ENCODE measurements at places on chromosomes 7 and 10.
A peak's percentile ranks its signal among the peaks of the same experiment; 100 is the strongest.

DNA sequence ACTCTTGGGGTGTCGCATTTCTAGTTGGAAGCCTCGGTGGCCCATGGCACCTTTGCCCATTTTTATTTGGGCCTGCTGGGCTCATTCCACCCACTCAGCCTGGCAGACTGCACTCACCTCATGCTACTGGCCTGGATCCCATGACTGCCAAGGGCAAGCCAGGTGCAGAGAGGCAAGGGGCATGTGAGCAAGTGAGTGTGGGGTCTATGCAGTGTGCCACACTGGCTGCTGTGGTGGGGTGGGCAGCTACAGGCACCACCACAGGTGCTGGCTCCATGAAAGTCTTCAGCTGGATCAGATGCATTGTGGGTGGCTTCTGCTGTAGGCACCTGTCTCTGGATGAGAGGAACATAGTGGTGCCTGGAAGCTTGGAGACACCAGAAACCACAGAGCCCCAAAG lies 220.8 kb downstream of the POLR1F start:
- DNase-seq: no peak

DNA sequence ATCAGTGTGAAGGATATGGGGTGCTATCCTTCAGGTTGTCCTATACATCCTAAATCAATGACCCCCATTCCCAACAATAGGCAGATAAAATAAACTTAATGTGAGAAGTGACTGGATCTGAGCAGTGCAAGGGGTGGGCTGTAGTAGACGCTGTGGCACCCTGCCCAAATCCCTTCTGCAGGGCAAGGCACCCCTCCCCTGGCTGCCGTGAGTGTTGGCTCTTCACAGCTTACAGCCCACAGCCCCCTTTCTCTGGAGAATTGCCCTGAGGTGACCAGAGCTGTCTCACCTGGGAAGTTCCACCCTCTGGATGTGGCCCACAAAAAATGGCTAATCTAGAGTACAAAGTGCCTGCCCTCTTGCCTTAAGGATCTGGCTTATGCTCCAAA lies 25.8 kb upstream of the PPIF start:
- no peak for DNase-seq

- DNase-seq: no peak
Measured at GRCh38 chr7:25553580-25554291, 325.4 kb upstream of the NPVF start.

- DNase-seq: no peak
Measured at GRCh38 chr7:69889338-69889975, 291.2 kb downstream of the AUTS2 start.

GRCh38 chr7:153386556-153386955 lies 627.0 kb downstream of the ACTR3B start:
- no peak for DNase-seq

GRCh38 chr10:22243321-22243720 lies 25.5 kb upstream of the EBLN1 start:
- DNase-seq: no peak

- DNase-seq: no peak
Measured at GRCh38 chr10:11713963-11714362, 28.2 kb upstream of the ECHDC3 start.

DNA sequence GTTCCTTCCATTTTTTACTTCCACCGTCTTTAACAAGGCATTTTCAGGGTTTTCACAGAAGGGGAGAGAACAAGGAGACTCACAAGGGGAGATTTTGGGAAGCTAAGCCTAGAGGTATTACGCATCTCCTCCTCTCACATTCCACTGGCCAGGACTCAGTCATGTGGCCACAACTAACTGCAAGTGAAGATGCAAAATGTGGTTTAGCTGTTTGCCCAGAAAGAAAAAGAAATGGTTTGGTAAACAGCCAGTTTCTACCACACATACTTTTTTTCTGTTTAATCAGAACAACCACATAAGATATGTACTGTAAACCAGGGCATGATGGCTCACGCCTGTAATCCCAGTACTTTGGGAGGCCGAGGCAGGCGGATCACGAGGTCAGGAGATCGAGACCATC lies 21.4 kb upstream of the HELLS start:
- DNase-seq: no peak

GRCh38 chr7:138584283-138584682 lies 116.9 kb downstream of the SVOPL start:
- DNase-seq: no peak

- DNase-seq: no peak
Measured at GRCh38 chr7:38413784-38414183, 140.3 kb upstream of the TARP start.

DNA sequence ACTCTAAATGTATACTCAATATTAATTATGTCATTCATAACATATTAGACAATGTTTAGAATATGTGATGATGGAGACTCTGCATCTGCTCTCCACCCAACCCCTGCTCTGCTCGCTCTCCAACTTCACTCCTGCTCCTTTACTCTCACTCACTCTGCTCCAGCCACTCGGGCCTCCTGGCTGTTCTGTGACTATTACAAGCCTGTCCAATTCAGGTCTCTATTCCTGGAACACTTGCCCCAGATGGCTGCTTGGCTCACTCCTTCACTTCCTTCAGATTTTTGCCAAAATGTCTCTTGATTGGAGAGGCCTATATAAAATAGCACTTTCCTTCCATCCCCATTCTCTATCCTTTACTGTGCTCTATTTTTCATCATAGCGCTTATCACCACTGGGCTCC lies 84.8 kb downstream of the HBP1 start:
- DNase-seq: no peak

DNA sequence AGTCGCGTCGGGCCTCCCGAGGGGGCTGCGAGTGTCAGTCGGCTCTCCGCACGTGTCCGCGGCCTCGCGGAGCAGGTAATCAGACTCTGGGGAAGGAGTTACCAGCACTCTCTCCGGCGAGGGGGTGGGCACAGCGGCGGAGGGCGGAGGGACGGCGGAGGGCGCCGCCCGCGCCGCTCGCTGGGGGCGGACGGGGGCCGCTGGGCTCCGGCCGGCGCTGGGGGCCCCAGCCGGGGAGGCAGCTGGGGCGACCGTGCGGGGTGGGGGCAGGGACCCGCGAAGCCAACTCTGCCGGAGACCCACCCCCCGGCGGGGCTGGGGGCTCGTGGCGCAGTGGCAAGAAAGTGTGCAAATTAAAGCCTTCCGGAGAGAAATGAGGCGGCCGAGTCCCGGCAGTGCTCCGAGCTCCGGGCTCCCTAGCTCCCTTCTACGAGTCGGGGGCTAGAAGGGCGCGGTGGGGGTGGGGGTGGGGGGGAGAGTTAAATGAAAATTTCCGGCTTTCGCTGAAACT lies at the start of gene CDK6:
TSS of gene CDK6 (minus strand) at position 85 of the 511 bp plus-strand sequence. CDS start 3,250 bp downstream, outside the sequence.
- peak; percentile 52 for DNase-seq

- no peak for DNase-seq
Measured at GRCh38 chr7:52257890-52258289, 777.5 kb upstream of the POM121L12 start.

DNA sequence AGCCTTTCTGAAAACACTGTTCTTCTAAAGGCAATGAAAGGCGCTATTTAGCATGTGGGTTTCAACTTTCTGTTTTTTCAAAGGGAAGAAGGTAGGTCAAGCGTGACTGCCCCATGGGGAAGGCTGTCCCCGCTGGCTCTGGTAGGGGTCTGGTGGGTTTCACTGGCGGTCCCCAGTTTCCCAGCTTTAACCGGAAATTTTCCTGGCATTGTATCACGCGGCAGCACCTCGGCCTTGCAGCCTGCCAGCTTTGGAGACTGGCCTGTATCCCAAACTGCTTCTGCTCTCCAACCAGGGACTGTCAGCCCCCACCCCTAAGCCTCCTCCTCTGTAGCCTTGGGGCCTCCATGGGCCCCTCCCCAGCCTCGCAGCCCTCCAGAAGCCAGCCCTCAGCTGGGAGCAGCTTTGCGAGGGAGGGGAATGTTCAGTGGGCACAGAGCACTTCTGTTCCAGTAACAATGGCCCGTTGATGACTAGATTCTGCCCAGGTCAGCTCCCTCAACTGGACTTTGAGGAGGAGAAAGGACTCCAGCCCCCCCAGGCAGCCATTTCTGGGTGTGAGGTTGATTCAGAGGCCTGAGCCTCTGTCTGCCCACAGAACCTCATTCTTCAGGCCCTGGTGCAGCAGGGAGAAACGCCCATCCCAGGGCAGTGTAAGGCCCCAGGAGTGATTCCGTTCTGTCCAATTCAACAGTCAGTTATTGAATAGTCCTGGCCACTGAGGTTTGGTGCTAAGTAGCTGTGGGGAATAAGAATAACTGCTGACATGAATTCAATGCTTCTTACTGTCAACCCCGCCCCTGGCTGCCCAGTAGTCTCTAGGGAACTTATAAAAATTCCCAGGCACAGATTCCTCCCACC lies 17.1 kb downstream of the CHST3 start:
- DNase-seq: no peak

- DNase-seq: peak; percentile 22
Measured at GRCh38 chr10:119268871-119269506, 61.6 kb downstream of the GRK5 start.

GRCh38 chr7:65037740-65038688 lies 31.5 kb upstream of the ERV3-1 start:
- DNase-seq: peak; percentile 85

DNA sequence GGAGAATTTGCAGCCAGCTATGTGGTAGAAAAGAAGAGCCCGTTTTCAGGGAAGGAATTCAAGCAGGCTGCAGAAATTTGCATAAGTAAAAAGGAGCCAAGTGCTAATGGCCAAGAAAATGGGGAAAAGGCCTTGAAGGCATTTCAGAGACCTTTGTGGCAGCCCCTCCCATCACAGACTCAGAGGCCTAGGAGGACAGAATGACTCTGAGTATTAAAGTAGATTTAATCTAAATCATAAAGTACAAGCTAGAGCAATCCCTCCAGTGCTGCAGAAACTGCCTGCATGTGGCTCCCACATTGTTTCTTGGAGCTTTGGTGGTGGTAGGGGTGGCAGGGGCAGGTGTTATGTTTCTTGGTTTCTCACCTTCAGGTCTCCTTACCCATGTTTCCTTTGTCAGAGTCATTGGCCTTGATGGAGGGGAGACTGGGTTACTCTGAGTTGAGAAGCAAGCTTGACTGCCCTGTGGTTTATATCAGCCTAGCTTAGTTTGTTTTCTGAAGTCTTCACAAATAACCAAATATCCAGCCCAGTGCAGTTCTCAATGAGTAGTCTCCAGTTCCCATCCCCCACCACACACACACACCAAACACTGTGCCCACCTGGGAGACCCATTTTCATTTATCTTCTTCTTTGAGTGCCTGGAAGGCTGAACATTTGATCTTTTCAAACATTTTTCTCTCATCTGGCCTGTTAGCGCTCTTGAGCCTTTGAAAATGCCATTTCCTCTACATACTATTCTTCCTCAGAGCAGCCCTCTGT lies 34.5 kb downstream of the ITPRIP start:
- no peak for DNase-seq

- DNase-seq: no peak
Measured at GRCh38 chr7:44460325-44460724, 30.1 kb downstream of the NUDCD3 start.

GRCh38 chr7:100632951-100633717 lies 8.2 kb downstream of the TFR2 start:
- peak; percentile 60 for DNase-seq

DNA sequence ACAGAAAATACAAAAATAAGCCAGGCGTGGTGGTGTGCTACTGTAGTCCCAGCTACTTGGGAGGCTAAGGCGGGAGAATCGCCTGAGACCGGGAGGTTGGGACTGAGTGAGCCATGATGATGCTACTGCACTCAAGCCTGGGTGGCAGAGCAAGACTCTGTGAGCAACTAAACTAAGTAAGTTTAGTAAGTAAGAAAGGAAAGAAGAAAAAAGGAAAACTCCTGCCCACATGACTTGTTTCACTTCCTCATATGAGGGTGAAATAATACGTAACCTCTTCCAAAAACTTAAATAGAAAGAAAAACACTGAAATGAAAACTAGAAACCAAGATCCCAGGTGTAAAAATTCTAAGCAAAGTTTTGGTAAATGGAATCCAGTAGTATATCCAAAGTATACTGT lies 79.6 kb downstream of the LARP4B start:
- DNase-seq: no peak

GRCh38 chr10:116836902-116837523 lies 12.3 kb upstream of the ENO4 start:
- no peak for DNase-seq

- no peak for DNase-seq
Measured at GRCh38 chr10:68871105-68871711, 29.9 kb upstream of the DDX50 start.

- DNase-seq: no peak
Measured at GRCh38 chr10:17428351-17429097, 25.9 kb downstream of the ST8SIA6 start.

- no peak for DNase-seq
Measured at GRCh38 chr10:83869898-83870297, 269.4 kb upstream of the GHITM start.

DNA sequence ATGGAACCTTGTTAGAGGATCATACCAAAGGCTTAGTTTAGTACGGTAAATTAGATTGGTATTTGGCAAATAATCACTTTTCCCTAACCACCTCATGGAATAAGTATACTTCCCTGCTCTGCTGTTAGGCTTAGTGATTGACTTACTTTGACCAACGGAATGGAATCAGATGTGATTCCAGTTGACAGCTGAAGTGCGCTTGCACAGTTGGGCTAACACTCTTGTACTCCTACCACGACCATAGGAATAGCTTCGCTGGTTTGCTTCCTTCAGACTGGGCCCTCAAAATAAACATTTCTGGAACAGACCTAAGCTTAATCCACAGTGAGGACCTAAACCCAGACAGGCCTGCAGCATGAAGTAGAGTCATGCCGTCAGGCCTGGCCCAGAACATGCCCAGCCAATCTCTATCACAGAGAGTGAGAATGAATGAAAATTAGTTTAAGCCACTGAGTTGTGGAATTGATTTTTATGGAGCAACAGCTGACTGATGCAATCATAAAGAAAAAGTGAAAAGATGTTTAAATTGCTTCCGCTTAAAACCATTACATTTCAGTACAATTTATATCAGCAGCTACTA lies 122.3 kb downstream of the DOCK4 start:
- DNase-seq: no peak

GRCh38 chr7:36863901-36864701 lies 139.8 kb upstream of the AOAH start:
- DNase-seq: no peak

DNA sequence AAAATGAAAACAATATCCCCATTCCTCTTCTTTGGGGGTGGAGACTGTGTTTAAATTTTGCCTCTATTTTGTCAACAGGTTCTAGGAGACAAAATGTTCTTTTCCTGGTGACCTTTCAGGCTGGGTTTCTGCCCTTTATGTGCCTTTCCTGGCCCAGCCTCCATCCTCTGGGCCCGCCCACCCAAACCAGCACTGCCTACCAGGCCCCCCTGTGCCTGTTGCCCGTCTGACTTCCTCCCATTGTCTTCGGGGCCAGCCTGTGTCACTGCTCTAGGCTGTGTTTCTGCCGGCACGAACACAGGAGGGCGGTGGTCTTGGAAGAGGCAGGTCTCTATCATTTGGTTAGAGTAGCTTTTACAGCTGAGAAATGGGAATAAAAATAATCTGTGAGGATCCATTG lies 13.9 kb downstream of the TSPAN14 start:
- no peak for DNase-seq

DNA sequence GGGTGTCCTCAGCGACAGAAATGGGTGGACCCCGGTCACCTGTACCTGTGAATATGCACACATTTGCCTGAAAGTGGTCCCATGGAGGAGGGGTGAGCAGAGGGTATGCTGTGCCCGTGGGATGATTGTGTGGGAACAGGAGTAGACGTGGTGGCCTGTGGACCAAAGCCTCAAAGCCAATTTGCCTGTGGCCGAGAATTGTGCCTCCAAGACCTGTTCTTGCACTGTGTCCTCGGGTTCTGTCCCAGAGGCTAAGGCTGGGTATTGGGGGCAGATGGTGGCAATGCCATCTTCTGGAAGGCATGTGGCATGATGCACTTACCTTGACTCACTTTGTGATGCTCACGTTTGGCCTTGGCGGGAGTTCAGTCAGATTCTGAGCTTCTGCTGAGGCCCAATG lies 351.0 kb downstream of the TCERG1L start:
- DNase-seq: no peak

All from stimulated activated CD4-positive, alpha-beta T cell treated with anti-CD3 and anti-CD28 coated beads, Interleukin-1b, Interleukin-23, amount 100 ng/mL, for 24 hours (primary cell).